Right cardiac atrium (tissue), 5 donors: ENCODE measurements at places on chromosomes 2 and 18. TPM values are rescaled to one million over a fixed set of nuclear protein-coding genes. Genes with fewer than 3 reads are reported as not detected.

Gene IL1A
- total RNA-seq: not detected

DNA sequence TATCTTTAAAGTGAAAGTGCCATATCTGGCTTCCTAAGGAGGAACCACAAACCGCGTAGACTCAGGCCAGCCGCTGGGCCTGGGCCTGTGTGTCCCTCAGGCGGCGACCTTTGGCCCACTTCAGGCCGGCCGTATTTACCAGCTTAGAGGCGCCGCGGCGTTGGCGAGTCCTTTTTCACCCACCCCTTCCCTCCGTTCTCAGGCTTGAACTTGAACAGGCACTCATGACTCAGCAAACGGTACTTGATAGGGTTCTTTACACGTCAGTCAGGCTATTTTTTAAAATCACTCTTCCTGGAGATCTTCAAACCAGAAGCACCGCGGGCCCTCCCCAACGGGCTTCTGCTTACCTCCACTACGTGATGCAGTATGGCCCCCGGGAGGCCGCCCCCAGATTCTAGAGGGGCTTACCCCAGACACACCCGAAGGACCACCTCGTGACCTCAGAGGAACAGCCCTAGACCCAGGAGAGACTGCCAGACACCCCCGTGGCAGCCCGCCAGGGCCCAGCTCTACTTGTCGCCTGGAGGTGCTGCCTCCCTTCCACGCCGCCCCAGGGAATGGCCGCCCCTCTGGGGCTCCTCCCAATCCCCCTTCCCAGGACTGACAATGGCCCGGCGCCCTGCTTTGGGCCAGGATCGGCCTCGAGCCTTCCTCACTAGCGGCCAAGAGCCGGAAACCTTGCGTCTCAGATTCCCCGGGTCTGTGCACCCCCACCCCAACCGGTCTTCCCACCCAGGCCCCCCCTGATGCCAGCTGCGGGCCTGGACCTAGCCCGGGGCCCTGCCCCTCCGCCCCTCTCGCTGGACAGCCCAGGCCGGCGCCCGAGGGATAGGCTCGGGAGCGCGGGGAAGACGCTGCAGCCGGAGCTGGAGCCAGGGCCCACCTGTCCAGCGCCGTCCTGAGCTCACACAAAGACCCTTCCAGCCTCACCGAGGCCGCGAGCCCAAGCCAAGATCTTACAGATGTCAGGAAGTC is 33.8 kb upstream of the IMPA2 start:
- peak; percentile 98 for DNase-seq

Gene SLC38A11
- total RNA-seq: not detected

DNA sequence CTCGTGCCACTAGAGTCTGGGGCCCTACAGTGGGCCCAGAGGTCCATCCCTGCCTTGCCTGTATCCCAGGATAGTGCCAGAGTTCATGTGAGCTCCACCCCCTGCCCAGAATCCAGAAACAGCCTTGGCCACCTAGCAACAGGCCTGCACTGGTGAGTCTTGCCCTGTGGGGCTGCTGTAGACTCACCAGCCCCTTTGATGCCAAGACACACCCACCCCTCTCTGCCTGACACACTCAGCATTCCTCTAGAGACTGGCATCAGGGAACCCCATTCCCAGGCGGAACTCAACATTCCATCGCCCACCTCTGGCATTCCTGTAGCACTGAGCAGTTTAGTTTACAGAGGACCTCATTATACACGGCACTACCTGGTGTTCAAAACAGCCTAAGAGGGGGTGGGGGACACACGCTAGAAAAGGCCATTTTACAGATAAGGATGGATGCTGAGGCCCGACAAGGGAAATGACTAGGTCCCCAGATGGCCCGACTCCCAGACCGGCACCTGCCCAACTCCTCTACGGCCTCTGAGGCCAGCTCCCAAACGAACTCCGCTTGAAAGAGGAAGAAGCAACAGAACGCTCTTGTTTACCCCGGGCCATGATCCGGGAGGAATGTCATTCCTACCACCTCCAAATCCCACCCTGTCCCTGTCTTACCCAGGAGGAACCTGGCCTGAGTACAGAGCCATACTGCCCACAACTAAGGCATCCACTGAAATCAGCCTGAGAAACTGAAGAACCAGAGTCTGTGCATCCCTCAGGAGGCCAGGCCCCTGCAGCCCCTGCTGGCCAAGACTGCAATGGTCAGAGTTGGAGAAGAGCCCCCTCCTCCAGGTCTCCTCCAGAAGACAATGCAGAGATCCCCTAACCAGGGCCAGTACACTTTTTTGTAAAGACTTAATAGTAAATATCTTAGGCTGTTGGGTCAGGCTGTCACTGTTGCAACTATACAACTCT is 180.2 kb downstream of the TNS1 start:
- DNase-seq: no peak

DNA sequence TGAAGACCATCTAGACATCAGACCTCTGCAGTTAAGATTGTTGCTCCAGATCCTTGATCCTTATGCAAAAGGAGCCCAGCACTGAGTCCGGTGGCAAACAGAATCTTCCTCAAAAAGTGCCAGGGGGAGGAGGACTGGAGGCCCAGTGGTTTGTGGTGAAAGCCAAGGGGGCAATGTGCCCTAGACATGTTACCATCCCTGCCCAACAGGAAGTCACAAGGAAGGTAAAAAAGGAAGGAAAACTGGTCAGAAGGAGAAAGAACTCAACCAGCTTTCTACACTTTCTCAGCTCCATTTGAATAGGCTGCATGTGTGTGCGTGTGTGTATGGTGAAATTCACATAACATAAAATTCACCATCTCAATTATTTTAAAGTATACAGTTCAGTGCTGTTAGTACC is 25.0 kb upstream of the KDM3A start:
- no peak for DNase-seq

GRCh38 chr2:110678457-110679336 is 834 bp upstream of the BUB1 start:
- DNase-seq: peak; percentile 64

Gene TMEM163
- total RNA-seq: 4.1 TPM

DNA sequence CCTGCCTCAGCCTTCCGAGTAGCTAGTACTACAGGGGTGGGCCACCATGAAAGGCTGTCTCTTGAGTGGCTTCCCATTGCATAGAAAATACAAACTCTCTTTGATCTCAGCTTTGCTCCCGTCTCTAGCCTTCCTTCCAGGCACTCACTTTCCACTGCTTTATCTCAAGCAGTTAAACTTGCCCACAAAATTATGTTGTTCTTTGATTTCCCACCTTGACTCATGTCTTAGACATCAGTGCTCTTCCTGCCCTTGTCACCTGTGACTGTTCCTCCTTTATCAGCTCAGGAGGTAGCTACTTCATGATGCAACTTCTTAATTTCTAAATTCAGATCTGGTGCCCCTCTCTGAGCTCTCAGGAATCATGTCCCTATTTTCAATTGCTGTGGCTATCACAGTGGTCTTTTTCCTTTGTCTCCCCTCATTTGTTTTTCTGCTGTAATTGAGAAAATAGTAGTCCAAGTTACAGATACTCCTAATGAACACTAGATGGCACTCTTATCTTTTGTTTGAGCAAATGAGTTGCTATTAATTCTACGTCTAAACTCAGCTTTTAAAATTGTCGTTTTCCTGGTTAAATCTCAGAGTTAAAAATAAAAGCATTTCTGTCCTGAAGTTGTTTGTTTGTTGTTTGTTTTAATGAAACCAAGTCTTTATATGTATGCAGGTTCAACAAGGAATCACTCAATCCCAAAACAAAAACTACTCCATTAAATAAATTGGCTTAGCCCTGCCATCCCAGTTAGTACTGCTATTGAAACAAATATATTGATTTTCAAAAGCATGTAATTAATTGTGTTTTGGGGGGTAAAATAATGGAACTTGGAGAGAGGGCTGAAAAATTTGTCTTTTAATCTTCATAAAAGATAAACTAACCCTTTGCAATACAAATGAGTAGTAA is 46.9 kb upstream of the GREB1L start:
- no peak for DNase-seq

Gene VRK2
- total RNA-seq: 23.5 TPM

Gene TRABD2A
- total RNA-seq: 0.29 TPM

GRCh38 chr2:239666855-239667376 is 266.1 kb upstream of the HDAC4 start:
- DNase-seq: no peak

DNA sequence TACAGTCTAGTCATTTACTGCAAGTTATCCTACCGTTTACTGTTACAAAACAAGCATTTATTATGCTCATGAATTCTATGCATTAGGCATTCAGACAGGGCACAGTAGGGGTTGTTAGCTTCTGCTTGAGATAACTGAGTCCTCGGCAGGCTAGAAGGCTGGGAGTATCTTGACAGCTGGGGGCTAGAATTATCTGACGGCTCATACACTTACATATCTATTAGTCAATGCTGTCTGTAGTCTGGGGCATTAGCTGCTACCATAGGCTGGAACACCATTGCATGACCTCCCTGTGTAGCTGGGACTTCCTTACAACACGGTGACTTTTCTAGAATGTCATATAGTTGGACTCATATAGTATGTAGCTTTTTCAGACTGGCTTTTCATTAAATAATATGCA is 61.9 kb upstream of the ALK start:
- no peak for DNase-seq

GRCh38 chr2:117128461-117128860 is 686.0 kb upstream of the DDX18 start:
- DNase-seq: no peak

Gene DSG4
- not detected for total RNA-seq

- DNase-seq: no peak
Measured at GRCh38 chr2:128464456-128464855, 145.8 kb upstream of the HS6ST1 start.

DNA sequence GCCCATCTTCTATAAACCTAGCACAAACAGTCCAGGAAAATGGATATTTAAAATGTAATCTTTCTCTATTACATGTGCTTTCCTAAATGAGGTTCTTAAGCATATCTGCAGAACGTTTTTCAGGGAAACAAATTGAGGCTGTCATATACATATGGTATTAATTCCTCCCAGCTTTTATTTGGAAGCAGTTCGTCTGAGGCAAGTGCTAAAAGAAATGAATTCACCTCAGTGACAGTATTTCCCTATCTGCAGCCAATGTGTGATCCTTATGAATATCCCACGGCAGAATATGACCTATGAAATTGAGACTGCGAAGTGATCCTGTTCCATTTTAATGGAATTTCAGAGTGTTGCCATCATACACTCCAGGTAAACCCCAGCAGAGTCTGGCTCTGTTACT is 7.1 kb downstream of the MYOM1 start:
- DNase-seq: no peak

Gene ABHD1
- total RNA-seq: 4.7 TPM

DNA sequence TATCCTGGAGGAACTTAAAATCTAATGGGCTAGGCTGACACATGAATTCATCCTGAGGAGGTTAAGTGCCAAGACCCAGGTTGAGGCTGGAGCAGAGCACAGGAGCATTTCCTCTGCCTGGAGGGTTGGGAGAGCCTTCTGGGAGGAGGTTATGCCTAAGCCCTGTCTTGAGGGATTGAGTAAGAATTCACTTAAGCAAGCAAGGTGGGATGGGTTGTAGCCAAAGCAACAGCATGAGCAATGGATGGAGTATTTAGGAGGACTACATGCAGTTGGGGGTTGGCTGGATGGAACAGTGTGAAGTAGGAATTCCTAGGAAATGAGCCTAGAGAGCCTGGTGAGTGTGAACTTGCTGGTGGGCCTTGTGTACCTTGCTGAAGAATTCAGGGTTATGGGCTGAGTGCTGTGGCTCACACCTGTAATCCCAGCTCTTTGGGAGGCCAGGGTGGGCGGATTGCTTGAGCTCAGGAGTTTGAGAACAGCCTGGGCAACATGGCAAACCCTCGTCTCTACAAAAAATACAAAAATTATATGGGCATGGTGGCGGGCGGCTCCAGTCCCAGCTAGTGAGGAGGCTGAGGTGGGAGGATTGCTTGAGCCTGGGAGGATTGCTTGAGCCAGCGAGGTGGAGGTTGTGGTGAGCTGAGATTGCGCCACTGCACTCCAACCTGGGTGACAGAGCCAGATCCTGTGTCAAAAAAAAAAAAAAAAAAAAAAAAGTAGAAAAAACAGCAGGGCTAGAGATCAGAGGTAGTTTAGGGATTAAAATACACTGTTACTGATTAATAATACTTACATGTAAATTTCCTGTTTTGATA is 22.2 kb downstream of the TANC1 start:
- no peak for DNase-seq

DNA sequence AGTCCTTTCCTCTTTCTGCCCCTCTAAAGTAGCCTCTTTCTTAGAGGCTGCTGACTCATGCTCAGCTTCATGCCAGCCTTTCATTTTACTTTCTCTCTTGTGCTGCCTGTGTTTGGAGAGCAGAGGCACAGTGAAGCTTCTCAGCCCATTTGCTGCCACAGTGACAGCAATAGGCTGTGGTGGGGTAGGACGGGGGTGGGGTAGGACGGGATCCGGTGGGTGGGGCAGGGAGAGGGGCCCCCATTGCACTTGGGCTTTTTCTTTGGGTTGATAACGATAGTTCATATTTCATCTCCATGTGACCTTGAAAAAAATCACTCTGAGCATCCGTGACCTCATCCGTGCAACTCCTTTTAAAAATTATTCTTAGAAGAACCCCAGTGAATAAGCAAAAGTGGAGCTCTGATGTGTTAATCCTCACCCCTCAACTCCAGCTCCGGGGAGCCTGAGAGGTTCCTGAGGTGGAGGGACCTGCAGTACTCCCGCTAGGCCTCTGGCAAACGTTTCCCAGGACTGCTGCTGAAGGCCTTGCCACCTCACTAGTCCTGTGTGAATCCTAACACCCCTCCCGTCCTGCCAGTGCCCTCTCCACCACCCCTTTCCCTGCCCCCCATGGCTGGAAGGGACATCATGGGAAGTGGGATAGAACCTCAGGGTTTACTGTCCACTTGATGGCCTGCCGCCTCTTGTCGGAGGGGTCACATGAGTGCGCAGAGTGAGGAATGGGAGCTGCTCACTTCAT is 70.8 kb downstream of the INPP4A start:
- no peak for DNase-seq

Gene HIBCH
- total RNA-seq: 48.5 TPM

Gene FAM237A
- total RNA-seq: not detected

DNA sequence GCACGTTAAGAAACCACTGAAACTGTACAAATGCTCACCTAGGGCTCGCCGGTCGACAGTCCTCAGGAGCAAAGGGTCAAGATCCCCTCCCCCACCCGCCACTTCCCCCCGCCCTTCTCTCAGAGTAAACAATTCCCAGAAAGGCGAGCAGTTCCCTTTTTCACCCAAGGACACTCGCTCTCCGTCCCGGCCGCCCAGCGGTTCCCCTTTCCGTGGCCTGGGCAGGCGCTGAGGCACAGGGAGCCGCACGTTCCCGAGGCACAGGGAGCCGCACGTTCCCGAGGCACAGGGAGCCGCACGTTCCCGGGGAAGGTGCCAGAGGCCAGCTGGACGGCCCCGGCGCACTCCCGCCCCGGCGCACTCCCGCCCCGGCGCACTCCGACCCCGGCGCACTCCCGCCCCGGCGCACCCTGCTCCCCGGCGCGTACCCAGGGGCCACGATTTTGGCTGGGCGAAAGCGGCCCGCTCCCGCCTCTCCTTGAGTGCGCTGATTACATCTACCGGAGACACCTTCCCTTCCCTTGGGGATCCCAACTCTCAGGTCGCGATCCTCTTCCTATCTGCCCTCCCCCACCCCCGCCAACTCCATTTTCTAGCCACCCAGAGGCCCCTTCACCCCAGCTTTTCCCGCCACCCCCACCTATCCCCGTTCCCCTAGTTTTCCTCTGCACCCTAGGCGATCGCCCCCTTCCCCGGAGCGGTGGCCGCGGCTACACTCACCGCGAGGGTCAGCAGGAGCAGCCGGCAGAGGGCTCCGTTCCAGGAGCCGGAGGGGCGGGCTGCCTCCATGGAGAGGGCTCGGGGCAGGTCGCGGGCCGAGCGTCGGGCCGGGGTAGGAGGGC is 817 bp downstream of the DSC2 start:
- peak; percentile 93 for DNase-seq

Gene CYP27C1
- total RNA-seq: 0.29 TPM

- no peak for DNase-seq
Measured at GRCh38 chr2:128215897-128216642, 102.6 kb downstream of the HS6ST1 start.
